ENCODE measurements at places on chromosomes 4 and X. TPM values are rescaled to one million over a fixed set of nuclear protein-coding genes. Genes with fewer than 3 reads are reported as not detected.

Gene RHOXF2
- not detected for polyA plus RNA-seq

Gene POLR2B
- polyA plus RNA-seq: 61.0 TPM

Gene NUDT11
- polyA plus RNA-seq: 0.82 TPM

Gene MTNR1A
- polyA plus RNA-seq: not detected

Gene TMPRSS11F
- polyA plus RNA-seq: not detected

Gene RAB33A
- polyA plus RNA-seq: 11.0 TPM

Gene FAM9B
- not detected for polyA plus RNA-seq

Gene TEX13C
- not detected for polyA plus RNA-seq

Gene GCNA
- polyA plus RNA-seq: 0.67 TPM

Gene KANTR
- polyA plus RNA-seq: 1.6 TPM

Gene RTL5
- 0.55 TPM for polyA plus RNA-seq

Gene TLR2
- 0.20 TPM for polyA plus RNA-seq

Gene DCAF12L2
- not detected for polyA plus RNA-seq

Gene ZNF827
- polyA plus RNA-seq: 6.9 TPM

Gene CSAG3
- not detected for polyA plus RNA-seq

Gene OPRPN
- polyA plus RNA-seq: not detected

Gene GPR50
- polyA plus RNA-seq: not detected

Gene EXOC1L
- not detected for polyA plus RNA-seq

Gene TBCK
- 21.0 TPM for polyA plus RNA-seq

Gene UGT2A1
- not detected for polyA plus RNA-seq

Gene PRSS48
- polyA plus RNA-seq: not detected

Data from CD8-positive, alpha-beta memory T cell (primary cell).